Dermis microvascular lymphatic vessel endothelial cell (primary cell): ENCODE measurements at places on chromosomes 4 and X. TPM values are rescaled to one million over a fixed set of nuclear protein-coding genes. Genes with fewer than 3 reads are reported as not detected.

The UGT2B15 gene
- total RNA-seq = not detected in 2 replicates

The NUDT11 gene
- total RNA-seq = 0.51 TPM in 2 replicates

The ITIH6 gene
- not detected in 2 replicates for total RNA-seq

The VEGFC gene
- total RNA-seq = 0.76 and 0.77 TPM in 2 replicates

The RGN gene
- 0.26 and 0.51 TPM in 2 replicates for total RNA-seq

The NKX1-1 gene
- total RNA-seq = not detected in 2 replicates

The PCDH11X gene
- not detected in 2 replicates for total RNA-seq

The PPBP gene
- not detected in 2 replicates for total RNA-seq

The SPINK2 gene
- total RNA-seq = not detected in 2 replicates

The WDR17 gene
- under 0.01 TPM in 2 replicates for total RNA-seq

The NR0B1 gene
- total RNA-seq = not detected in 2 replicates

The CD99L2 gene
- 27.7 and 39.2 TPM in 2 replicates for total RNA-seq

The CHM gene
- total RNA-seq = 17.5 and 20.6 TPM in 2 replicates
